ENCODE measurements at places on chromosomes 2 and 18.

DNA sequence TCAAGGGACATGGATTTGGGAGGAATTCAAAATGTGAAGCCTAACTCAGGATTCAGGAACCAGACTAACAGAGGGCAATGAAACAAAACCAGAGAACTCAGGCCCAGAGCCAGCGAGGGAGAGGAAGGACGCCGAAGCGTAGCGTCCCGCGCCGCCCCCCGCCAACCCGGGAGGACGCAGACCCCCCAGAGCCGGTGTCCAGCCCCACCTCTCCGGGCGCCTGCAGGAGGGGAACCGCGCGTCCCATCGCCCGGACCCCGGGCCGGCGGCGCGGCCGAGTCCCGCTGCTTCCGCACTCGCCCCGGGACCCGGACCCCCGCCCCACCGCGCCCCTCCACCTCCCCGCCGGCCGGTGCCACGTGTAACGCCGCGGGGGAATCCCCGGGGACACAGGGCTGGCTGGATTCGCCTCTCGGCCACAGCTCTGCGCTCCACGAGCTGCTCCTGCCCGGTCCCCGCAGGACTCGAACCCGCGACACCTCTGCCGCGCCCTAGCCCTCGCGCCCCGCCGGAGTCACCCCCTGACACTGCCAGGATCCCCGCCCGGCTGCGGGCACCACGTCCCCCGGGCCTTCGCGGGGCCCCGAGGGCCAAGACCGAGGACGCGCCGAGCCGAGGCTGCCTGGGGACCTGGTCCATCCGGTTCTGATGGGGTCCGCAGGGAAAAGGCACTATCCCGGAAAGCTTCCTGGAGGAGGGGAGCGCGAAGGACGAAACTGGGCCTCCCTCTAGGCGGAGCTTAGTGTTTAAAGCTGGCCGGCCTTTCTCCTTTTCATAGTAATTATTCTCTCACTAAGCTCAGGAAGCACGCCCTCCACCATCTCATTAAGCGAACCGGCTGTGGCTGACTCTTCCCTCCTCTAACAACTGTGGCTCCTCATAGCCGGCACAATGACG, 40.4 kb upstream of the FAM124B start:
- no peak for DNase-seq

DNA sequence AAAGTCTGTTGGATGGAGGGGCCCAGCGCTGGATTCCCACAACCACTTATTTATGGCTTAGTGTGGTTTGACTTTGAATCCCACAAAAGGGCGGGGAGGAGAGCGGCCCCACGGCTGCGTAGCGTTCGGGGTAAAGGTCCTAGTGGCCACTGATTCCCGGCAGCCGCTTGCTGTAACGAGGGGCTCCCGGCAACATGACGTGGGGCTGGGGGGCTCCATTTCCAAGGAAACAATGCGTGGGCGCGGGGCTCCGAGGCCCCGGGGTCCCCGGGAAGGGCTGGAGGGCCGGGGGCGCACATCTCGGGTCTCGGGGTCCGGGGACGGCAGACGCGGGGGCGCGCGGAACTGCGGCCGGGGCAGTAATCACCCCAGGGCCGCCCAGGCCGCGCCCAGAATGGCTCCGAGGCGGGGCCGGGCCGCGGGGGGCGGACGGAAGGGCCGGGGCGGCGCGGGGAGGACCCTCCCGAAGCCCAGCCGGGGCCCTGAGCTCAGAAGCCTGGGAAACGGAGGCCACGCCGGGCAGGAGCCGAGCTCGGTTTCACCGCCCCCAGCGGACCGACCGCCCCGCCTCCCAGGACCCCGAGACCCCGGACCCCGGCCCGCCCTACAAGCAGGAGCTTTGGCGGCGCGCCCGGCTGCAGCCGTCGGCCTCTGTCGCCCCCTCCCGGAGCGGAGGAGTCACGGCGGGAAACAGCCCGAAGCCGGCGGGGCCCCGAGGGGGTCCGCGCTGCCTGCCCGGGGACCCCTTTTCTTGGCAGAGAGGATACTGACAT, 11.9 kb upstream of the MLPH start:
- peak; percentile 78 for DNase-seq

- no peak for DNase-seq
Observed at GRCh38 chr18:9642799-9643462, 28.6 kb upstream of the PPP4R1 start.

DNA sequence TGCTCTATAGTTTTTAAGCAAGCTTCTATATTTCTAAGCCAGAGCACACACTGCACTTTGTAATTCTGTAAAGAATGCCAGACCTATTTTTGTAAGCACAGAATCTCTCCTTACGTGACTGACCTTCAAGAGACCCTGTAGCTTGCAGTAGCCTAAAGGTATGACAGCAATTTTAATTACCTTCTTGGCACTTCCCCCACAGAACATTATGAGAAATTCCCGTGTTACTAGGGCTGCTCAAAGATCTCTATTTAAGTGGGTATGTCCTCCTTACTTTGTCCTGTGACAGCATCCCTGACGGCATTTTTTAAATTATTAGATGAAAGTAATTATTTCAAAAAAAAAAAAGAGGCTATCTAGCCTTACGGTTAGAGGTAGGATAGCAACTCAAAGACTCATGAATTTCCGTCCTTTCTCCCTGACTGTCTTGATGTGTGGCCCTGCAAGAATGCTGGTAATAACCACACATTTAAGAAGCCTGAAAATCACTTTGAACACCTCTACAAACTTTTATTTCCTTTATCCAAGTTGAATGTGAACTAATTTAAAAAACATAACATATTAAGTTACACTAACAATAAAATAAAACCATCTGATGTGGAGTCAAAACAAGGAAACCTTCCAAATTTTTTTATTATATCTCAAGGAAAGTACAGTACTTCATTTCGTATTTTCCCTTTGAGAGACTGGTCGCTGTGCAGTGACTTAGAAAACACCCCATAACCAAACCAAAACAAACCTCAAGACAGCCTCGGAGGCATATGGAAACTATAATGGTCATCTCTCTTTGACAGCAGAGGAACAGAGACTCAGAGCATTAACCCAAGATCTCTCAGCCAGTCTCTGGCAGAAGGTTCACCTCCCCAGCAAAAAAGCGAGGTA, 54.9 kb downstream of the THUMPD2 start:
- no peak for DNase-seq

GRCh38 chr2:234754126-234754525, 197.7 kb upstream of the SH3BP4 start:
- DNase-seq, result no peak

GRCh38 chr2:74911061-74911460, 47.4 kb upstream of the POLE4 start:
- no peak for DNase-seq

DNA sequence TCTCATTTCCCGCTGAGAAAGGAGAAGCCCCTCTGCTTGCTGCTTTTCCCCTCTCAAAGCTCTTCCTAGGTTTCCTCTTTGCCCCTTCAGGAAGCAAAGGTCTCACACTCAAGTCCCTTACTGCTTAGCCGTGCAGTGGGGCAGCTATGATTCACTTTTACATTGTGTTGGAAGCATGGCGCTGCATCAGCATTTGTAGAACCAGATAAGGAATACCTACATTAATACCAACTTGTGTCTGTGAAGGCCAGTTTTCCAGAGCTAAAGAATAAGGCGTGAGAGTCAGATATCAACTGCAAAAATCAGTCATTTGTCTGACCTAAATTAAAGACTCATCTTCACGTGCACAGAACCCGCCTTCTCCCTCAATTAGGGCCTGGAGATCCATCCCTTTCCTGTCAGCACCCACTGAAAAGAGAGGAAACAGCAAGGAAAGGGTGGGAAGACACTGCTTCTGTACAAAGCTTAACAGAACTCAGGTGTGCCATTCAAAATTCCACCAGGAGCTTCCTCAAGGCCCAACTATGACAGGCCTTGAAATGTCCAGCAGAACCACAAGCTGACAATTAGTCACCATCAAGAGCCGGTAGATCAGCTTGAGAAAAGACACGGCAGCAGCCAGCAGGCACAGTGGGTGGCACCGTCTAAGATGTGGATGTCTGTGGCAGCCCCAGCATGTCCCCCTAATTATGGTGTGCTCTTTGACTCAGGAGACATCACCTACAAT, 16.1 kb upstream of the XDH start:
- DNase-seq, result no peak

- DNase-seq, result no peak
Observed at GRCh38 chr18:56873441-56874140, 222.4 kb downstream of the WDR7 start.

- no peak for DNase-seq
Observed at GRCh38 chr2:33469238-33469637, 7.2 kb upstream of the RASGRP3 start.

DNA sequence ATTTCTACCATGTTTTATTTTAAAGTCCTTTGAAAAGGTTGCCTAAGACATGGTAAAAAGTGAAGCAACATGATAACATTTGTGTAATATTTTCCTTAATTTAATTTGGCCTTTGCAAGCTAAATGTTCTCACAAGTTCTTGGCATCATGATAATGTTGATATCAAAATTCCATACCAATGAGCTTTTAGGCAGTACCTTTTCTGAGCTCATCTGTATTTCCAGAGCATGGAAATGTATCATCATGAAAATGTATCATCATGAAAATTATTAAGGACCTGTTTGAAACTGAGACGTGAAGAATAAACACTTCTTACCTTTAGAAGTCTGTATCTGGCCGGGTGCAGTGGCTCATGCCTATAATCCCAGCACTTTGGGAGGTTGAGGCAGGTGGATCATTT, 73.8 kb downstream of the VWC2L start:
- DNase-seq, result no peak

DNA sequence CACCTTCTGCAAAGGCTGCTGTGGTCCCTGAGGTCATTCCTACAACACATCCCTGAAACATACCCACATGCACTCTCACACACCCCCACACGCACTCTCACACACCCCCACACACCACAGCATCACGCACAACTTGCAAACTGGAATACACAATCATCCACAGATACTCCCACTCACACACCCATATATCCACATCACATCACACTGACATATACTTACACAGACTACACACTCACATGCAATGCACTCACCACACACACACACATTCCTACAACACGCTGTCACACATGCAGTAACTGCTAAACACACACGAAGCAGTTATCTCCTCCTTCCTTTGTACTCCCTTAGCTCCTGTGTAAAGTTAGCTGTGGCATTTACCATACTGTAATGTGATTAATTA, 57.1 kb upstream of the PKDCC start:
- no peak for DNase-seq

GRCh38 chr18:74760436-74760835, 162.8 kb downstream of the ZNF407 start:
- DNase-seq, result no peak

- no peak for DNase-seq
Observed at GRCh38 chr2:10332402-10333246, 29.9 kb downstream of the HPCAL1 start.

DNA sequence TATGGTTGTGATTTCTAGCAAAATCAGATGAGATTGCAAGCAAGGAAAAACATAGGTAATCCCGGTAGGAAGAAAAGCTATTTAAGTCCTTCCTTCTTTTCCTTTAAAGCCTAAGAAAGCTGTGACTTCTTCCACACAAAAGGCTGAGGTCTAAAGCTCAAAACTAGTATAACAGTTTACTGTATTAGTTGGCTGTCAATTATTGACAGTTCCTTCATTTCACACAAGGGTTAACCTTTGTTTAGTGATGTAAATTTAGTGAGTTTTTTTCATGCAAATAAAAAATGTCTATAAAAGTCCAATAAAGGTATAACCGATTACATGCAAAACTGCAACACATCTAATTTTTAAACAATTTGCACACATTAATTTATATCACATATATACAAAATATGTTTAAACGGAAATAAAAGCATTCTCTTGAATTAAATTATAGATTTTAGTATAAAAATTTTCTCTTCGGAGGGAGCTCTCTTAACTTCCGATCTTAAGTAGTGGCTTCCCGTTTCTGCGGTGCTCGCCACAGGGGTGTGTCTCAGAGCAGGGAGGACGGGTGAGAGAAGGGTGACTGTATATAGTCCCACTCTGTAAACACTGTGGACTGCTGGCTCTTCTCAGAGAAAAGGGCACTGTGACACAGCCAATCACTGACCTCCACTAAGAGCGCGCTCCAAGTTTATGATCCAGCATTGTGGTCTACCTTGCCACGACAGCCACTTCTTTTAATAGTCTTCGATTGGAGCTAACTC, 33.4 kb downstream of the TTR start:
- no peak for DNase-seq

DNA sequence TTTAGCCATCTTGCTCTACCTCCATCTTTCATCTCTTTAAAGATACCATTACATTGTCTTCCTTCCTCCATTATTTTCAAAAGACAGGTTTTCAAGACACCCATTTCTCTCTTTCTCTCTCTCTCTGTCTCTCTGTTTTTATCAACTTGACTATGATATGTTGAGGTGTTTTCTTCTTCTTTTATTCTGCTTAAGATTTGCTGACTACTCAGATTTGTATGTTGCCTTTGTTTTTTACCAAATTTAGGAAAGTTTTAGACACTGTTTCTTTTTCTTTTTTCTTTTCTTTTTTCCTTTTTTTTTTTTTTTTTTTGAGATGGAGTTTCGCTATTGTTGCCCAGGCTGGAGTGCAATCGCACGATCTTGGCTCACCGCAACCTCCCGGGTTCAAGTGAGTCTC, 647.5 kb upstream of the VRK2 start:
- DNase-seq, result no peak

GRCh38 chr2:141906678-141907077, 224.1 kb downstream of the LRP1B start:
- DNase-seq, result no peak

DNA sequence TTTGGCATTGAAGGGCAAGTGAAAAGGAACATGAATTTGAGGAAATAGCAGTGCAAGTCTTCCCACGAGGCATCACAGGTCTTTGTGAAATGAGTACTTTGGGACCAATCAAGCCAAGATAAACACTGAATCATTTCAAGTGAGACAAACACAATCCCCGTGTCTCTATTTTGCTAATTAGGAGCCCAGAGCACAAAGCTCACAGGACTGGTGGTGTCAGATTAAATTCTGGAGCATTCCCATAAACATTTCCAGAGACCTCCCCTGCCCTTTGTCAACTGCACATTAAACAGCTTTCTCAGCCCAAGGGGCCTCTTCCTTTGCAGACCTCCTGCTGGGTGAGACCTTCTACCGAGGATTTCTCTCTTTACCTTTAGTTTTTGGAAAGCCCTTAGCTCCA, 50.7 kb downstream of the DAPL1 start:
- no peak for DNase-seq

GRCh38 chr2:58476556-58476955, 235.4 kb upstream of the FANCL start:
- DNase-seq, result no peak

- DNase-seq, result no peak
Observed at GRCh38 chr18:54775686-54776085, 52.6 kb upstream of the RAB27B start.

DNA sequence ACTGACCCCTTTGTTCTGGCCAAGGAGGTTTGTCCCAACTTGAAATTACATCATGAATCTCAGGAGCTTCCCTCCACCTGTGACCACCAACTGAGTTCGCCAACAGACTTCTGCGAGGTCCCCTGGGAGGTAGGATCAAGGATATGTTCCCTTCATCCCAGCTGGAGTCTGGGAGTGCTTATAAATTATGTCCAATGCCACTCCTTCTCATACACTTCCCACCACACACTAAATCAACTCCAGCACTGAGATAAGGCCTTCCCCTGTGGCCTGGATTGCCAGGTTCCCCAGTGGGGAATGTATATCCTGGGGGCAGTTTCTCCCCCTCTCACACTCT, 99.2 kb downstream of the RND3 start:
- DNase-seq, result no peak

Measured in activated CD4-positive, alpha-beta T cell treated with anti-CD3 and anti-CD28 coated beads for 4 hours (primary cell).